ENCODE measurements at places on chromosomes 1 and 21. TPM values are rescaled to one million over a fixed set of nuclear protein-coding genes. Genes with fewer than 3 reads are reported as not detected.

PRR9 gene
- polyA plus RNA-seq: not detected

CFHR3 gene
- polyA plus RNA-seq: not detected

MROH9 gene
- not detected for polyA plus RNA-seq

TTF2 gene
- 1.2 TPM for polyA plus RNA-seq

DYRK3 gene
- 6.5 TPM for polyA plus RNA-seq

MPL gene
- polyA plus RNA-seq: not detected

AGT gene
- polyA plus RNA-seq: 44.2 TPM

KDF1 gene
- polyA plus RNA-seq: not detected

KCNJ10 gene
- polyA plus RNA-seq: 0.08 TPM

GRCh38 chr21:33493756-33494155, 2.2 kb upstream of the DNAJC28 start:
- H3K4me1 ChIP-seq: peaks cover 8% of the 10 kb centered on the region
- DNase-seq: no peak
- H3K27ac ChIP-seq: no peak overlapping the region

DNA sequence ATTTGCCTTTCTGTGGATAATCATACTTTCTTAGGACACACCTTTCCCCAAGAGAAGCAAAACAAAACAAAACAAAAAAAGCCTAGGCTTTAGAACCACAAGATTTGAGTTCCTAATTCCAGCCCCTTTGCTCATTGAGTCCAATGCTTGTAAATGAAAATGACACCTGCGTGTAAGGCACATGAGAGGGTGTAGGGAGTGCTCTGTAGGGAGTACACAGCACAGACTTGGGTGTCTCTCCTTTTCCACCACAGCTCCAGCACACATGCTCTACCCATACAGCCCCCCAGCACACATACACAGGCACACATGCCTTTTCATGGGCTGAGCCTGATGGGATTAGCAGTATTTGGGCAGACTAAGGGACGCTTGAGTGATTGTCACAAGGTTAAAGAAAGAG, 9.2 kb upstream of the NGF start:
- no peaks in the 10 kb centered on the region for H3K36me3 ChIP-seq
- no peaks in the 10 kb centered on the region for H3K4me1 ChIP-seq
- no peaks in the 10 kb centered on the region for H3K27me3 ChIP-seq
- no peak overlapping the region for H3K4me3 ChIP-seq
- no peak overlapping the region for H3K27ac ChIP-seq
- no peak for DNase-seq

GRCh38 chr1:231583376-231583775, 43.2 kb upstream of the DISC1 start:
- no peaks in the 10 kb centered on the region for H3K27me3 ChIP-seq
- DNase-seq: no peak
- H3K36me3 ChIP-seq: no peaks in the 10 kb centered on the region
- peaks cover 4% of the 10 kb centered on the region for H3K4me1 ChIP-seq
- no peak overlapping the region for H3K27ac ChIP-seq

DNA sequence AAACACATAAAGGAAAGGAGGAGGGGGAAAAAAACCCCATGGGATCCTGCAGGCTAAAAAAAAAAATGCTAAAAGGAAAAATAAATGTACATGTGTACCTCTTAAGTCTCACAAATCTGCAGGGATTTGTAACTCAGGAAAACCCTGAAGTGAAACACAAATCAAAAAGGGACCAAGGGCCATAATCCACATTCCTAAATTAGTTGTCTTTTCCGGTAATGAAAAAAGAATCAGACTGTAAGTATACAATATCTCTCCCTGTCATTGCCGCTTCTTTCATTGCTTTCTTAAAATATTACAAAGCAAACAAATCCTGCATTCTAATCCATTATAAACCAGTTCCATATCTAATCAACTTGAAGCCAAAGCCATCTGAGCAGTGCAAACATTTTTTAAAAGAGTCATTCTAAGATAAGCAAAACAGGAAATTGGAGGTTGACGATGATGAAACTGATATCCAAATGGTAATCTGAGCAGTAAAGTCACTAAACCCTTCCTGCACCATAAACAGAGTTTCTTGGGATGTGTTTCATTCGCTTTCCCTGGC, 58.7 kb upstream of the SIM2 start:
- H3K27ac ChIP-seq: no peak overlapping the region
- H3K4me3 ChIP-seq: no peak overlapping the region
- H3K4me1 ChIP-seq: no peaks in the 10 kb centered on the region
- peaks cover 10% of the 10 kb centered on the region for H3K27me3 ChIP-seq
- no peaks in the 10 kb centered on the region for H3K36me3 ChIP-seq

DNA sequence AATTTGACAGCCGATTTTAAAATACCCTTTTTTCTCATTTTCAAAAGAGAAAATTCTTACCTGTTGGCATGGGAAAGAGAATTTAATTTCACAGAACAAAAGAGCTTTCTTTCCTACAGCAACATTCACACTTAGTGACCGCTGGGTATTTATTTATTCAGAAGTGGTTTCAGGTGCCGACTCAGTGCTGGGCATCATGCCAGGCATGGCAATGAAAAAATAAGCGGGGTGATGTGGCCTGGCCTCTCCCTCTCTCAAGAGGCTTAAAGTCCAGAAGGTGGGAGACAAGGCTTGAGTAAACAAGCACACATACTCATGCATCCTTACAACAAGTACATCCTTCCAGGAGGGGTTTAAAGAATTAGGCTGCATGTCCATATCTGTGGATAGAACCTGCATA, 4.1 kb upstream of the PCP4 start:
- H3K4me1 ChIP-seq: no peaks in the 10 kb centered on the region
- H3K36me3 ChIP-seq: no peaks in the 10 kb centered on the region
- H3K27me3 ChIP-seq: no peaks in the 10 kb centered on the region
- DNase-seq: no peak
- H3K4me3 ChIP-seq: no peak overlapping the region

GRCh38 chr21:36964827-36965719, 1.4 kb downstream of the HLCS start:
- H3K4me1 ChIP-seq: peaks cover 7% of the 10 kb centered on the region
- no peaks in the 10 kb centered on the region for H3K27me3 ChIP-seq
- DNase-seq: no peak

- no peak overlapping the region for H3K4me3 ChIP-seq
- H3K4me1 ChIP-seq: peaks cover 99% of the 10 kb centered on the region
- DNase-seq: no peak
- H3K36me3 ChIP-seq: no peaks in the 10 kb centered on the region
- no peaks in the 10 kb centered on the region for H3K27me3 ChIP-seq
Observed at GRCh38 chr1:206709772-206710459, 25.2 kb downstream of the MAPKAPK2 start.

- H3K27ac ChIP-seq: no peak overlapping the region
- H3K27me3 ChIP-seq: no peaks in the 10 kb centered on the region
- DNase-seq: no peak
Observed at GRCh38 chr1:84492726-84493125, 13.5 kb upstream of the SPATA1 start.

DNA sequence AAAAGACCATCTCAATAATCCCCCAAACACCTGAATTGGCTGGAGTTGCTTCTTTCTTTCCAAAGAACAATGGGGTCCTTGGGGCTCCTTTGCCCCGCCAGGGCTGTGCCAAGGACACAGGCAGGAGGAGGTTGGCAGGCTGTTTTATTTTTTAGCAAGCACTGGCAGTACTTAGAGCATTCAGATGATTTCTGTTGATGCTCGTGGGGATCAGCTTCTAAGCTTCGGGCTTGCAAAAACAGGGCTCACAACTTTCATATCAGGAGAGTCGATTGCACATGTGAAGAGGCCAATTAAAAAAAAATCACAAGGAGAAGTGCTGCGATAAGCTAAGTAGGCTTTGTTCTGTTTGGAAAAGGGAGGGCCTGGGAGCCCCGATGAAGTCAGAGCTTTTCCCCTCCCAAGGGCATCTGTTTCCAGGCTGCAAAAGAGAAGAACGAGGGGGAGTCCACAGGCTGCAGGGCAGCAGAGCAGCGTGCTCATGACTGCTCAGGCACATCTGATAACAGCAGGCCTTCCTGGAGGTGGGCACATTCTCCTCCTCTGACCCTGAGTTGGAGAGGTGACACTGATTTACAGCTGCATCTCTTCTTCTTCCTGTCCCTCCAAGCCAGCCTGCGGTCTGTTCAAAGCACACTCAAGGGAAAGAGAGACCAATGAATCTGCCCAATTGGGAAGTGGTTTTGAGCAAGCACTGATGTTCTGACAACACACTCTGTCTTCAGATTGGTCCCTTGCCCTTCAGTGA, 27.3 kb upstream of the BCAR3 start:
- peak overlapping the region; percentile 40 for H3K27ac ChIP-seq
- peaks cover 19% of the 10 kb centered on the region for H3K4me1 ChIP-seq
- peak; percentile 59 for DNase-seq
- H3K27me3 ChIP-seq: no peaks in the 10 kb centered on the region
- H3K4me3 ChIP-seq: no peak overlapping the region

GRCh38 chr1:70090875-70091274, 114.5 kb downstream of the LRRC40 start:
- no peaks in the 10 kb centered on the region for H3K4me1 ChIP-seq
- H3K27ac ChIP-seq: no peak overlapping the region
- no peaks in the 10 kb centered on the region for H3K36me3 ChIP-seq
- DNase-seq: no peak
- no peak overlapping the region for H3K4me3 ChIP-seq

GRCh38 chr1:64240206-64240605, 36.8 kb downstream of the UBE2U start:
- H3K4me1 ChIP-seq: peaks cover 5% of the 10 kb centered on the region
- no peak overlapping the region for H3K4me3 ChIP-seq
- DNase-seq: no peak
- no peaks in the 10 kb centered on the region for H3K27me3 ChIP-seq
- H3K36me3 ChIP-seq: no peaks in the 10 kb centered on the region

DNA sequence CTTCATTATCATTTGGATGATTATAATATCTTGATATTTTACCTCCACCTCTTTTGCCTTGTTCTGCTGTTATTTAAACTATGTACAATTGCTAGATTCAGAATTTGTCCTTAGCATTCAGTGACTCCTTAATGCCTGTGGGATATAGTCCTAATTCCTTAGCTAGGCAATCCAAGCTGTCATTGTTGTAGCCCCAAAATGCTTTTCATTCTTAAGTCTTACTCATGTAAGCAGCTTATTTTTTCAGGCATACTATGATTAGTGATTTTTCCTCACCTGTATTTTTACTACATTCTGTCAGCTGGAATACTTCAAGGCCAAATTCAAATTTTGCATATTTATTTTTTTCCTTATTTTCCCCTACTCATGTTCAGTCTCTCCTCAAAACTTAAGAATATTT, 13.4 kb downstream of the PKN2 start:
- H3K27me3 ChIP-seq: no peaks in the 10 kb centered on the region
- DNase-seq: no peak
- no peak overlapping the region for H3K4me3 ChIP-seq

GRCh38 chr1:67957066-67957465, 93.4 kb downstream of the DIRAS3 start:
- no peaks in the 10 kb centered on the region for H3K36me3 ChIP-seq
- H3K27ac ChIP-seq: no peak overlapping the region
- no peak for DNase-seq

- DNase-seq: peak; percentile 36
- H3K4me1 ChIP-seq: no peaks in the 10 kb centered on the region
- no peak overlapping the region for H3K4me3 ChIP-seq
- no peaks in the 10 kb centered on the region for H3K27me3 ChIP-seq
- H3K27ac ChIP-seq: no peak overlapping the region
- H3K36me3 ChIP-seq: no peaks in the 10 kb centered on the region
Observed at GRCh38 chr1:203173566-203173965, 2.1 kb downstream of the MYBPH start.

- no peaks in the 10 kb centered on the region for H3K27me3 ChIP-seq
- no peaks in the 10 kb centered on the region for H3K36me3 ChIP-seq
- no peak for DNase-seq
- no peaks in the 10 kb centered on the region for H3K4me1 ChIP-seq
- no peak overlapping the region for H3K27ac ChIP-seq
- no peak overlapping the region for H3K4me3 ChIP-seq
Observed at GRCh38 chr1:88291611-88292354, 392.3 kb upstream of the PKN2 start.

DNA sequence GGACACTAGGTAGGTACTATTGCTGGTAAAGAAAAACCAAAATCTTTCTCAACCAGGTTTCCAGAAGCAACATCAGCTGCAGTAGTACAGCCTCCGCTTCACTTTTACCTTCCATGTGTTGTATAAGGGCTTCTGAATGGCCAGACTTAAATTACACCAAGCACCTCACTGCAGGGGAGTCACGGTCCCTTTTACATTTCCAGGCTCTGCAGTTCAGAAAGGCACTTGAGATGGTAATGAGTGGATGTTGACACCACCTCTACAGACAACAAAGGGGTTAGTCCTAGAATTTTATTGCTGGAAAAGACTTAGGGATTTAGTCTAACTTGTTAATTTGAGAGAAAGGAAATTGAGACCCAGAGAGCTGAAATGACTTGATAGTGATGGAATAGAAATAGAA, 12.0 kb upstream of the DUSP12 start:
- no peaks in the 10 kb centered on the region for H3K36me3 ChIP-seq
- no peak for DNase-seq
- no peak overlapping the region for H3K27ac ChIP-seq
- H3K4me3 ChIP-seq: no peak overlapping the region
- no peaks in the 10 kb centered on the region for H3K4me1 ChIP-seq

- peaks cover 62% of the 10 kb centered on the region for H3K4me1 ChIP-seq
- H3K27me3 ChIP-seq: no peaks in the 10 kb centered on the region
- H3K4me3 ChIP-seq: peak overlapping the region; percentile 94
- DNase-seq: no peak
- no peaks in the 10 kb centered on the region for H3K36me3 ChIP-seq
Observed at GRCh38 chr1:15618655-15619525, 1.6 kb downstream of the DDI2 start.

DNA sequence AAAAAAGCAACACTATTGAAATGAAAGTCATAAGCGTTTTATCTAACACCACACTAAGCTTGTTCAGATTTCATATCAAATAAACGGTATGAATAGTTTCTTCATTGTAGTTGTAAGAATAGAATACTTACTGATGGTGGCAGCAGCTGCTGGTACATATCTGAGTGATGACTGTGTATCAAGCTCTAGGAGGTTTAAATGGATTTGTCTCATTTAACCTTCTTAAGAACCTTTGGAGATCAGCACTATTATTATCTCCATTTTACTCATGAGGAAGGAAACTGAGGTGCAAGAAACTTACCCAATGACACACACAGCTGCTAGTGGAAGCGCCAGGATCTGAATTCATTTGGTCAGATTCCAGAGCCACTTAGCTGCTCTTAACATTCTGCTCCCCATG, 104.0 kb downstream of the EIF4G3 start:
- H3K4me1 ChIP-seq: peaks cover 34% of the 10 kb centered on the region
- DNase-seq: no peak
- H3K27ac ChIP-seq: no peak overlapping the region
- H3K36me3 ChIP-seq: no peaks in the 10 kb centered on the region
- no peak overlapping the region for H3K4me3 ChIP-seq

GRCh38 chr1:51784997-51785421, 93.5 kb downstream of the NRDC start:
- H3K4me3 ChIP-seq: no peak overlapping the region
- H3K27ac ChIP-seq: peak overlapping the region; percentile 6
- H3K36me3 ChIP-seq: peaks cover 100% of the 10 kb centered on the region
- no peak for DNase-seq

GRCh38 chr1:201894343-201895119, 5.8 kb downstream of the SHISA4 start:
- H3K4me3 ChIP-seq: no peak overlapping the region
- H3K27ac ChIP-seq: no peak overlapping the region
- DNase-seq: no peak
- peaks cover 2% of the 10 kb centered on the region for H3K4me1 ChIP-seq
- no peaks in the 10 kb centered on the region for H3K27me3 ChIP-seq
